ENCODE measurements at places on chromosomes 7 and 10.

DNA sequence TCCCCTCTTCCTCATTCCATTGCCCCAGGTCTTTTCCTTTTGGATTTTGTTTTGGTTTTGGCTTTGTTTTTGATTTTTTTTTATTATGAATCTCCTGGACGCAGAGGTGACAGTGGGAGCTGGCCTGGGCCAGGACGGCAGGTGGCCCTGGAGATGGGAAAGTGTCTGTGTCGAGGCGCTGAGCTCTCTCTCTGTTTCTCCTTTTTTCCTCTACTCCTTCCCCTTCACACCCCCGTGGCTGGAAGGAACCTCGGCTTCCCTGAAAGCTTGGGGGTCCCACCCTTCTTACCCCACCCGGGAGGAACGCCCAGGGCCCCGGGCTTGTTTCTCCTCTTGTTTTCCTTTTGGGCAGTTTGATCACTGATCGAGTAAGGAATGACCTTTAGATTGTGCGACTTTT lies 13.2 kb downstream of the TRIM8 start:
- no peak for DNase-seq

DNA sequence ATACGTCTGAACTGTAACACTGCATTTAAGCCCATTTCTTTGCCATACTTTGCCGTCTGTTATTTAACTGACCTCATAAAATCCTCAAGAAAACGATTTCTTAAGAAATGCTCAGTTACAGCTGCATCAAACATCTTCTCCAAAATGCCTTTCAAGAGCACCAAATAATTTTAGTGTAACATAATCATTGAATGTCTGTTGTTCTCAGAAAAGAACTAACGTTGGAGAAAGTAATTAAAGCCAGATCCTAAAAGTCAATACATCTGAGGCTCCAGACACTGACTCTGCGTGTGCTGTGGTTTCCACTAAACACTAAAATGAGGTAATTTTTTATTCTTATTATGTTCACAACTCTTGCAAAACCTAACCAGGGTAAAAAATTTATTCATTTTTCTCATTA lies 63.7 kb upstream of the LRRC17 start:
- DNase-seq, result no peak

GRCh38 chr10:101655570-101655969 lies 39.4 kb downstream of the FBXW4 start:
- no peak for DNase-seq

- no peak for DNase-seq
Observed at GRCh38 chr7:45080265-45080957, 8.4 kb downstream of the NACAD start.

- no peak for DNase-seq
Observed at GRCh38 chr7:45670227-45670626, 96.1 kb downstream of the ADCY1 start.

- no peak for DNase-seq
Observed at GRCh38 chr10:90484518-90484917, 373.3 kb downstream of the HTR7 start.

DNA sequence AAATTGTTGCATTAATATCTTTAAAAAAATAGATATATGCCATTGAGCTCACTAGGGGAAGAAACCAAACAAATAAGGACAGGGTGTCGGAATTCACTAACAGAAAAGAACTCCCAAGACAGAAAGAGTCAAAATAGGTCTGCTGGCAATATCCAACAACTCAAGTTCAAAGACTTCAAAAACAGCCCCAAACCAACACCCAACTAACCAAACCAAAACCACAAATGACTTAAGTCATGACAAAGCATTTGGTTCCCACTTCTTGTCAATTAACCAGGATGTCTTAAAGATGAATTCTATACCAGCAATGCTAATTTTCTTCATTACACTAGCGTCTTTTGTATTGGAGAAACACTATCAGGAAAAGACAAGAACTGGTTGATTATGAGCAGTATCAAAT lies 249.0 kb upstream of the PLXNA4 start:
- no peak for DNase-seq

GRCh38 chr10:19775296-19775695 lies 40.9 kb upstream of the PLXDC2 start:
- DNase-seq, result no peak

DNA sequence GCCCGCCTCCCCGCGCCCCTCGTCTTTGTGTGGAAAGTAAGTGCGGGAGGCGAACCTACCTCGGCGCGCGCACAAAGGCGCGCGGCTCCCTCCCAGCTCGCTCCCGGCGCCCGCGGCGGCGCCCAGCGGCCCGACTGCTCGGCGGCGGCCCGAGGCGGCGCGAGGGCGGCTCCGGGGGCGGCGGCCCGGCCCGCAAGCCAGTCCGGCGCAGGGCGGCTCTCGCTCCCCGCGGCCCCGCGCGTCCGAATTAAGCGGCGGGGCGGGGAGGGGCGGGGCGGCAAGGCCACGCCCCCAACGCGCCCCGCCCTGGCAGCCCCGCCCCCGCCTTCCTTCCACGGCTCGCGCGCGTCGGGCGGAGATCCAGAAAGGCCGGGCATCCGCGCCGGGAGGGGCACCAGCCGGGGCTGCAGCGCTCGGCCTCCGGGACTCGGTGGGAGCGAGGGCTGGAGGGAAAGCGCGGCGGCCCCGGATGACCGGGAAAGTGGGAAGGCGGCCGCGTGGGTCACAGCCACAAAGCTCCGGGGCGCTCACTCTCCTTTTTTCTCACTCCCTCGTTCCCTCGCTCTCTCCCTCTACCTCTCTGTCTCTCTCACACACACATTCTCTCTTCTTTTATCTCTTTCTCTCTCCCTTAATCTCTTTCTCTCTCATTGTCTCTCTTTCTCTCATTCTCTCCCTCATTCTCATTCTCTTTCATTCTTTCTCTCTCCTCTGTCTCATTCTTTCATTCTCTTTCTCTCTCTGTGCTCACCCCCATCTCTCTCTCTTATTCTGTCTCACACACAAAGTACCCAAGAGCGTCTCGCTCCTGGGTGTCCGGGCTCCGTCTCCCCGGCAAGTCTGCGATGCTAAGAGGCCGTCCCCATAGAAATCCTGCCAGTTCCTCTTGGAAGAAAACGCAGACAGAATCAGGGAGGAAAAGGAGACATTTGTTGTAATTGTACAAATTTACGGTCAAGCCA lies 170.2 kb downstream of the FAM107B start:
- DNase-seq, result peak; percentile 69

GRCh38 chr7:18175801-18176450 lies 148.3 kb upstream of the PRPS1L1 start:
- DNase-seq, result no peak

GRCh38 chr10:129330211-129330610 lies 136.8 kb upstream of the MGMT start:
- no peak for DNase-seq

GRCh38 chr10:21496343-21497176 lies 28.9 kb downstream of the SKIDA1 start:
- peak; percentile 66 for DNase-seq

DNA sequence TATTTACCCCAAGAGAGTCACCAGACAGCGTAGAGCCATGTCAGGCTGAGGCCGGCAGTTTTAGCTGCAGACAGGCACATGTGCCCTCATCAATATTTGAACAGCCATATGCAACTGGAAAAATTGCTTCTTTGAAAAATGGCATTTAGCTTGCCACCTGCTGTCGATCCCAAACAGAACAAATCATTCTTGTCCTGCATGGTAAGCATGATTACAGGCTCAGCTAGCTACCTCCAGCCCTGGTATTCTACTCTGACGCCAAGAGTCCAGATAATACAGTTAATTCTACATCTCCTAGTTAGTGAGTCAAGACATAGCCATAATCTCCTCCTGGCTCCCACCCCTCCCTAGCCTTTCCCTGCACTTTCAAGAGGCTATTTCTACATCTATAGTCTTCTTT lies 7.7 kb downstream of the CREB3L2 start:
- DNase-seq, result no peak

DNA sequence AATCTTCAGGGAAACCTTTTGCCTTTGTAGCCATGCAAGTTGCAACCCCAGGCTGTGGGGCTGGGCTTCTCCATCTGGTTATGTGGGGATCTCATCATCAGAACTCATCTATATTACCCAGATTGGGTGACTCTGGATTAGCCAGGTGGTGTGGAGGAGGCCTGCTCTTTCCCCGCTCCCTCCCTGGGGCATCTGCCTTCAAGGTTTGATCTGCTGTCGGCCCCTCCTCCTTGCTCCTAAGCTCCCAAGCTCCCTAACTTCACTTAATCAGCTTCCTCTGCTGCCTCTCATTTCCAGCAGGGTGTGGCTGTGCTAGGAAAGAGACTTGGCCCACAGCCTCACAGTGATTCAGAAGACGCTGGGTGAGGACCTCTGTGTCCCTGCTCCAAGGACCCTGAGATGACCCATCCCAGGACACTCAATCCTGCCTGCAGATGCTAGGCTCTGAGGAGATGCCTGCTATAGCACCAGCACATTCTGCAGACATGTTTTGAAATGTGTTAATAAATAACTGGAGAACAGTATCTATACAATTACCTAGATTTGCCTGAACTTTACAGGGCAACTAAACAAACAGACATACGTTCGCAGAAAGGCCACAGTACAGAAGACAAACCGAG lies 392.1 kb upstream of the PODXL start:
- DNase-seq, result no peak

DNA sequence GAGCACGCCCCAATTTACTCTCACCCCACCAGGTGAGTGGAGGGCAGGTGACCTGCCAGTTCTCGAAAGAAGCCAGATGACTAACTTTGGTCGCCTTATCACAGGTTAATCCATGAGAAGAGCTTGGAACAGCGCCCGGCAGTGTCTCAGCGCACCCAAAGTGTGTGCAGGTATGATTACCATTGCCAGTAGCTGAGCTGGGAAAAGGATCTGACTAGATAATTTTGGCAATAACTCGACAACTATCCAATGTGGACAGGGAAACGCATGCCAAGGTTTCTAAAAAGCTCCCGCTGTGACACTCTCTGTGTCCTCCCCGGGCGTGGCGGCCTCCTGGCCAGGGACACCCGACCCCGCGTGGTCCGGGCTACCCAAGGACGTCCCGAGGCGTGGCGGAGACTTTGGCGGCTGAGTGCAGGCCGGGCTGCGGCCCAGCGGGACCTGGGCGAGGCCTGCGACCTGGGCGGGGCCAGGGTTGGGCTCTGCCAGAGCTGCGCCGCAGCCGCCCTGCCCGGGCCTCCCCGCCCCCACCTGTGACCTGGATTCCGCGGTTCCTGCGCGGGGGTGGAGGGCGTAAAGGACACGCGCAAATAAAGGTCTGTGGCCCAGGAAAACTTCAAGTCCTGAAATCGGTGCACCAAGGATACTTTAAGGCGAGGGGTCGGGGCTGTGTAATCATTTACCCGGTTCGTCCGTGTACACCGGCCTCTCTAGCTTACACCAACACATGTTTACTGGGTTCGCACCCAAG lies 13.7 kb upstream of the WAPL start:
- DNase-seq, result no peak

DNA sequence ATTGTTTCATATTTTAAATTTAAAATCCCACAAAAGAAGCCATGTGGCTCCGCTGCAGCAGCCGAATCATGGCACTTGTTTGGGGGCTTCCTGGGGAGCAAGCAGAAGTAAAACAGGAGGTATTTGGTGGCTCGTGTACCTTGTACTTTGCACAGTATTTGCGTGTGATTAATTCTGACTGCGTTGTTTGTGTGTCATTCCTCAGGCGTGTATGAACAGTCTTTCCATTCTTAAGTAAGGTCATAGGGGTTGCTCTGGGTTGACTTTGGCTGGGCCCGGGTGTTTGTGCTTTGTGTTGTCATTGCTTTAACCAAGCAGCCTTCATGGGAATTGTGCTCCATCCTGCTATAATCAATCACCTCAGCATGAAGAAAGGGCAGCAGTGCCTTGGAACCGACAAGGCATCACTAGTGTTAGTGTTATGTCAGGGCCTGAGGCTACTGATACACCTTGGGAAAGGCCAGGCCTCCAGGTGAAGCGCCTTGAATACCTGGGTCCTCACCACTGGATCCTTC lies 182.4 kb downstream of the ARHGAP21 start:
- DNase-seq, result no peak

GRCh38 chr10:30413996-30414576 lies 19.9 kb upstream of the MAP3K8 start:
- DNase-seq, result peak; percentile 29

- peak; percentile 9 for DNase-seq
Observed at GRCh38 chr10:47261121-47261520, 38.9 kb upstream of the GDF10 start.

GRCh38 chr7:2140216-2141020 lies 92.3 kb downstream of the MAD1L1 start:
- DNase-seq, result no peak

DNA sequence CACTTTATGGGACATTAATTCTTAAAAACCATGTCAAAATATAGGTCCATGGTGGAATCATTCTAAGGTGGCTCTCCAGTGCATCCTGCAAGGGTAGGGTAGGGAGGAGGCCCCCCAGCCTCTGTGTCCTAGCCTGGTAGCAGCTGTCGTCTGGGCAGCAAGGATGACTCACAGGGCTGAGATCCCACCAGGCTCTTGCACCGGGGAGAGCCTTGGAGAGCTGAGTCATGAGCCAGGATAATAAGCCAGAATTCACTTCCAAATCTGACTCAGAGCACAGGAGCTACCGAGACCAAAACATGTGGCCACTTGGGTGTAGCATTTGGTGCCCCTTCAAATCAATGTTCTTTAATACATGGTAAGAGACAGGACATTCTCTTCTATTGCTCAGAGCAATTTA lies 298.5 kb downstream of the NEBL start:
- DNase-seq, result no peak

- no peak for DNase-seq
Observed at GRCh38 chr10:31836569-31837406, 91.8 kb downstream of the ARHGAP12 start.

- no peak for DNase-seq
Observed at GRCh38 chr7:1466524-1467271, 7.4 kb upstream of the MICALL2 start.

- DNase-seq, result no peak
Observed at GRCh38 chr7:146117576-146117975, 975 bp downstream of the CNTNAP2 start.

DNA sequence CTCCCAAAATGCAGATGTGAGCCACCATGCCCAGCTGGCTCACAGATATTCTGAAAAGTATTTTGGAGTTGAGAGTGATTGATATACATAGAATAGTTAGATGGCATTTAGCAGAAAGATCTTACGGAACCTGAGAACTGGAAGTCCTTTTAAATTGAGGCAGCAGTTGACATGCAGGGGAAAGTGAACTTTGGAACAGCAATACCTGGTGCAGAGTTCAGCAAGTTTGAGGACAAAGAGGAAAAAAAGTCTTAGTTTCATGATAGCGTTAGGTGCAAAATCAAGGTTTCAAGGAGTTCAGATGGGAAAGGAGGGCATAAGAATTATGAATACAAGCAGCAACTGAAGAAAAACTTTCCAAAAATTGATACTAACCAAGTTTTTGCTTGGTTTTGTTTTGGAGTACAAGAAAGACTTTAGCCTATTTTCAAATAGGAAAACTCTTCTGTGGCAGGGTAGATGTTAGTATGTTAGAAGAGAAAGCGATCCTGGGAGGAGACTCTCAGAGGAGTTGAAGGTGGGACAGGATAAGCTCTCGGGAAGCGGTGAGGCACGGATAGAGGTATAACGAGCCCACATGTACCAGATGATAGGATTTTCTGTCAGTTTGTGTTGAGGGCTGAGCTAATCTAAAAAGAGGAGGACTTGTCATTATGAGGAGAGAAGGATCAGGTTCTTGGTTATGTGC lies 28.0 kb upstream of the STMP1 start:
- no peak for DNase-seq
